Pancreas (tissue), 10 donors: ENCODE measurements at places on chromosomes 5 and 9. TPM values are rescaled to one million over a fixed set of nuclear protein-coding genes. Genes with fewer than 3 reads are reported as not detected.

IL17B gene
- not detected for total RNA-seq

DNA sequence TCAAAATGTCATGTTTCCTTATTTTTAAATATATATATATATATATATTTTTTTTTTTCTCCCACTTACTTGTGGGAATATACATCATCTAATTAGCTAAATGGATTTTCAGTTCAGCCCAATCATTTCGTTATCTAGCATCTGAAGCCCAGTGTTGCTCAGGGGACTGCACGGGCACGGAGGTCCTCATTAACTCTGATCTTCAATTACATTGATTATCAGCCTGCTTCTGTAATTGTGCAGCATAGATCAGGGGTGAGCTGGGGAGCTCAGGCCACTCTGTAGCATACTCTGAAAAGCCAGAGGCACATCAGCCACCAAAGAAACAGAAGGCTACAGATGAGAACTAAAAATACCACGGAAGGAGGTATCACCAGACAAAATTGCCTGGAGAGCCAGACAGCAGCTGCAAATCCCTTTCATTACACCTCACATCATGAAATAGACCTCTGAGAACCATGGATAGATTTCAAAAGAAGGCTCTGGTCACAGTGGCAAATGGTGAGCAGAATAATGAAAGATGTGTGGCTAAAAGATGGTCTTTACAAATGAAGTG, 326.4 kb downstream of the TRIM32 start:
- no peak overlapping the region for H3K4me3 ChIP-seq
- no peaks in the 10 kb centered on the region for H3K4me1 ChIP-seq
- H3K27ac ChIP-seq, result no peak overlapping the region
- no peaks in the 10 kb centered on the region for H3K27me3 ChIP-seq
- DNase-seq, result no peak

- H3K36me3 ChIP-seq, result no peaks in the 10 kb centered on the region
- no peaks in the 10 kb centered on the region for H3K4me1 ChIP-seq
- no peak overlapping the region for H3K27ac ChIP-seq
- DNase-seq, result no peak
Observed at GRCh38 chr5:178382754-178383164, 150.2 kb upstream of the PHYKPL start.

DNA sequence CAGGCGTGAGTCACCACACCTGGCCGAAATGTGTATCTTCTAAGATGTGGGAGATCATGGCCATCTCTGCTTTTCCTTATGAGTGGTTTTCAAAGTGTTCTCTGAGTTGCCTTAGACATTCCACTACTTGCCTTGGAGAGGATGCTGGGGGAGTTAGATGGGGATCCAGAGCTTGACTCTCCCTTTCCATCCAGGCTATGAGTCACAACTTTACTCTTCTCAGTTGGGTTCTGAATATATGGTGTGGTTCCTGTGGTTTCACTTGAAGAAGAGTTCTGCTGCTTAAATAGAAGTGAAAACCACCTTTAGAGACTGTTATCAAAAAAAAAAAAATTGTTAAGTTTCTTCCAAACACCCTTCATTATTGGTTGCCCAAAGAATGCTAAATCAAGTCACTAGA, 217.6 kb downstream of the ZNF608 start:
- H3K36me3 ChIP-seq, result no peaks in the 10 kb centered on the region
- no peak overlapping the region for H3K27ac ChIP-seq
- no peak overlapping the region for H3K4me3 ChIP-seq
- no peaks in the 10 kb centered on the region for H3K4me1 ChIP-seq
- no peak for DNase-seq

DNA sequence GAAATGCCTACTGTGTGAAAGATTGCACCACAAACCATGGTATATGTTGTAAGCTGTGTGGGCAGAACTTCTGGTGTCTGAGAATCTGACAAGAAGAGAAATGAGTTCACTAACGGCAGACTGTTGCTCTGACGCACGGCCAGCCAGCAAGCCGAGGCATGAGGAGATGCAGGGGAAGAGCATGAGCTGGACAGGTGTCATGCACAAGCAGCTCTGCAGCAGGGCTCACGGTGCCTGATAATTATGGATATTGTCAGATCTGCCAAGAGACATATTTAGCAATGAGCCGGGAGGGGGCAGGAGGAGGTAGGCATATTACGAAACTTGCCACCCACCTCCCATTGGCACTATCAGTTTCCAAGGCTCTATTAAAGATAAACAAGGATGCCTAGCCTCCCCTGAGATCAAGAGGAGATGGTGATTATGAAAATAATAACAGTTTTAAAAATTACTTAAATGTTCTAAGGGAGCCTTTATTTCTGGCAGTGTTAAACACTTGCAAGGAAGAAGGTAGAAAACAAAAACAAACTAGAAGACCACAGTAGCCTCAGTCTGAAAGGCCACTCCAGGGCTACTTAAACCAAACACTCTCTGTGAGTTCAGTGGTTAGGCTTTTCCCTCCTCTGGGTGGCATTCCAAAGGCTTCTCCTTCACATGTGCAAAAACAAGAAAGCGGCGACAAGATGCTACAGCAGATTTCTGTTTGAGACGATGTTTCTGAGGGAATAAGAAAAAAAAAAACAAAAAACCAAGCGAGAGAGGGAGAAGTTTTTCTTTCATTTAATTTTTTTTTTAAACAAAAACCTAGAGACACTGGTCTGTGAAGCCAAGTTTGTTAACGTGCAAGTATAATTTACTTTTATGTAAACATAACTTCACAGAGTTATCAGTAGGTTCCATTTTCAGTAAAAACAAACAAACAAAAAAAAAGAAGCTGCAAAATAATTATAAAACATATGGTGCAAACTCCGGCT, 339.5 kb downstream of the BNC2 start:
- H3K27me3 ChIP-seq, result no peaks in the 10 kb centered on the region
- H3K4me3 ChIP-seq, result no peak overlapping the region
- no peak for DNase-seq
- H3K4me1 ChIP-seq, result no peaks in the 10 kb centered on the region
- no peaks in the 10 kb centered on the region for H3K36me3 ChIP-seq

DNA sequence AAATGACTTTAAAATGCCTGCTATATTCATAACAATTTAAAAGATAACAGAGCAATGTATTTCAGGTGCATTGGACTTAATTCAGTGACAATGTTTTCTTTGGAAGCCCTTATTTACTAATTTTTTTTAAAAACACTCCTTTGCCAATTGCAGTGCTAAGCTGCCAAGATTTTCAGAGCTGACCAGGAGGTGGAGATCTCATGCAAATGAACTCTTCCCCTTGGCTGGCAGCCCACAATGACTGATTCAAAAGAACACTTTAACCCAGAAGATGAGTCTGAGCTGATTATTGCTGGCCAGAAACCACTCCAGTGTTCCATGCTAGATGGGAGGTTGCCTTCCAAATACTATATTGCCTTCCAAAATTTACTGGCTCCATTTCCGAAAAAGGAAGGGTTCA, 128.3 kb upstream of the CCNH start:
- no peaks in the 10 kb centered on the region for H3K4me1 ChIP-seq
- no peak overlapping the region for H3K4me3 ChIP-seq
- H3K36me3 ChIP-seq, result no peaks in the 10 kb centered on the region
- no peaks in the 10 kb centered on the region for H3K27me3 ChIP-seq

DNA sequence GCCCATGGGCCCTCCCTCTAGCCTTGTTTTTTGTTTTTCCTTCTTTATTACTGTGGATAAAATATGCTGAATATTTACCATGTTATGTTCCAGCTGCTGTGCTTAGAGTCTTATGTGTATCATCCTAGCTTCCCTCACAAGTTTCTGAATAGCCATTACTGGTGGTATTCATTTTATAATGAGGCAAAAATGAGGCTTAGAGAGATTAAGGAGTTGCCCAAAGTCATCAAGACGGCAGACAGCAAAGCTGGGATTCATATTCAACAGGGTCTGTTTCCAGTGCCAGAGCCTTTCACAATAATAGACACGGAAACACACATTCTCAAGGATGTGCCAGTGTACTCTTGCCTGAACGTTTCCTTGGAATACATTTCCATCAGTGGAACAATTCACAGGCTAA, 258.1 kb downstream of the CTNND2 start:
- H3K27ac ChIP-seq, result no peak overlapping the region
- no peak overlapping the region for H3K4me3 ChIP-seq
- no peak for DNase-seq
- H3K27me3 ChIP-seq, result no peaks in the 10 kb centered on the region
- H3K4me1 ChIP-seq, result no peaks in the 10 kb centered on the region

DBH gene
- not detected for total RNA-seq

DNA sequence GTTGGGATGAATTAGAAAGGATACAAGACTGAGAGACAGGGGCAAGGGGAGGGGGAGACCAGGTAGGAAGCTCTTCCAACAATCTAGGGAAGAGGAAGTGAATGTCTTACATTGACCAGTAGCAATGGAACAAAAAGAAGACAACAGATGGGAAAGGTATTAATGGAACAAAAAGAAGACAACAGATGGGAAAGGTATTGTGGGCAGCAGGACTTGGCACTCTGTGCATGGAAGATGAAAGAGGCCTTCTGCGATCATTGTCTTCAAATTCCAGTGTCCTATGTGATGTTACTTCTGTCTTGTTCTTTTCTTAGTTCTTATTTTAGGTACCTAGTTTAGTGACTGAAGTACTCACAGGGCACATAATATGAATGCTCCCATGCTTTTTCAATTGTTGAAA, 161.8 kb downstream of the PALM2AKAP2 start:
- no peaks in the 10 kb centered on the region for H3K27me3 ChIP-seq
- H3K4me3 ChIP-seq, result no peak overlapping the region
- no peaks in the 10 kb centered on the region for H3K36me3 ChIP-seq
- no peaks in the 10 kb centered on the region for H3K4me1 ChIP-seq
- DNase-seq, result no peak
